ENCODE measurements at places on chromosomes 3 and 15.

GRCh38 chr3:30770387-30770786 is 124.1 kb downstream of the GADL1 start:
- peak; percentile 93 for DNase-seq

GRCh38 chr3:117101697-117102096 is 392.1 kb downstream of the TUSC7 start:
- DNase-seq, result no peak

DNA sequence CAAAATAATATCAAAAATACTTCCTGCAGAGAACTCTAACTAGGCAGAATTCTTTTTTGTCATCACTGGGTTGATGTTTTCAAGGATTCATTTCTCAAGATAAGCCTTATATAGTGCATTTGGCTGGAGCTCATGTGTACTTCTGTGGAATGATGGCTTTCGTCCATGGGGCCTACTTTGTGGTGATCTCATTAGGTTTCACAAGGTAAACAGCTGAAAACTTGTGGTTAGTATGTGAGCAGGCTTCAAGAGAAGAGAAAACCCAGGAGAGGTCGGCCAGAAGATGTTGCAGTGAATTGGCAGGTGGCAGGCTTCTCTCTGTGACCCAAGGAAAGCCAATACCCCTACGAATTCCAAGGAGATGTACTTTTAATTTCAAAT is 121.4 kb upstream of the PHLDB2 start:
- DNase-seq, result no peak

DNA sequence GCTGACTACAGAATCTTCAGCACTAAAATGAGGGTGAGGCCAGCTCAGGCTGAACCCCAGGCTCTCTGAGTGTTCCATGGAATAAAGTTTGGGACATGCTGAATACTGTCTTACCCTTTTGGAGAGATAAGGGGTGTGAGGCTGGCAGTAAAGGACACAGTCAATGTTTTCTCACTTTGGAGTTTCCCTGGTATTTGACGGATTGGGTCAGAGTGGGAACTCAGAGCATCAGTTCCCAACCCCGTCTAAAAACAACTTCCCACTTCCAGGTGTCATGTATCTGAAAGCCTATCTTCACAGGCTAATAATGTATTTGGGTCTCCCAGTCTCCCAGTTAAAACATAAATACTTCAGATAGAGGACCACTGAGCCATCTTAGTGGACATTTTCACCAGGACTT is 180.7 kb downstream of the TLE3 start:
- no peak for DNase-seq

DNA sequence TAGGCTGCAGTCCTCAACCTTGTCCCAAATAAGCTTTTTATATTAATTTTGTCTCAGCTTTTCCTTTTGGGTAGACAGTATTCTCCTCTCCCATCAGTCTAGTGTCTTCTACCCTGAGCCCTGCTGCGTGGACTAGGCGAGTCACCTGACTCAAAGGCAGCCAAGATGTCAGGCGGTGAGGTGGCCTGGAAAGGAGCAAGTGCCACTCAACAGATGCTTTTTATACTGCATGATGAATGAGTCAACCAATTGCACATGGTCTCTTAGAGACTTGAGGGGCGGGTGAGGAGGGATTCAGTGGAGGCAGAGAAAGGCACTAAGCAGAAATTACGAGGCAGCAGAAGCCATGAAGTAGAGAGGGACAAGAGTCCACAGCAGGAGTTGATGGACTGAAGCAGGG is 95.9 kb downstream of the FRMD4B start:
- DNase-seq, result peak; percentile 69

GRCh38 chr3:27659279-27660021 is 62.7 kb downstream of the EOMES start:
- peak; percentile 77 for DNase-seq

- no peak for DNase-seq
These were observed 545.4 kb upstream of the IL12A start for GRCh38 chr3:159443266-159443665.

- DNase-seq, result no peak
These were observed 49.0 kb upstream of the FURIN start for GRCh38 chr15:90819390-90819789.

- DNase-seq, result peak; percentile 90
These were observed 5.7 kb downstream of the SMAD3 start for GRCh38 chr15:67070892-67071664.

GRCh38 chr3:152505926-152506325 is 237.2 kb downstream of the MBNL1 start:
- no peak for DNase-seq

GRCh38 chr3:44334326-44334725 is 4.2 kb upstream of the TCAIM start:
- DNase-seq, result no peak

GRCh38 chr15:57158589-57158988 is 217.7 kb upstream of the CGNL1 start:
- DNase-seq, result no peak

DNA sequence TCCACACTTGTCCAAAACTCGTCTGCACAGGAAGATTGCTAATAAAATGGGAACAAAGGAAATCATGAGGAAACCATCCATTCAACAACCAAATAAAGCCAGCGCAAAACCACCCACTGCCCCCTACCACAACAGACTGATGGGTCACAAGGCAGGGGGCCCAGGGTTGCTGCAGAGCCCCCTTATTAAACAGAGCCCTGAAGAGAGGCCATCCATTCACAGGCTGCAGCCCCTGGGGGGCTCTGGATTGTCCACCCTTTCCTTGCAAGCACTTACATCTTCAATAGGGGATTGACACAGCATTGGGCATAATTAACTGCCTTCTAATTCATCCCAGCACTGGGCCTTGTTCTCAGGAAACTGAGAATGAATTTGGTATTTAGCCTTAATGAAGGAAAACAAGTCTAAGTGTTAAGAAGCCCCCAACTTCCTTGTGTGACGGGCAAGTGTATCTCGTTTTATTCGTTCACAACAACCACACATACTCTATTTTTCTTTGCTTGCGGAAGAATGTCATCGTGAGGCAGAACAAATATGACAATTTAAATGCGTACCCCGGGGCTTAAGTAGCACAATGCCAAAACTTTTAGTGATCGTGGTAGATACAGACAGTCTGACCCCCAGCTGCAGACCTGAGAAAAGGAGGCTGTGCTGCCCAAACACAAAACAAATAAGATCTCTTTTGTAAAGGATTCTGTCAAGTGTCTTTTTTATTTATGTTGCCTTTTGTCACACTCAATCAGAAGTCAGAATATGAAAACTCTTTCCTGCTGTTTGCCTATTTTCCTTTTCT is 144.0 kb downstream of the SEMA6D start:
- no peak for DNase-seq

DNA sequence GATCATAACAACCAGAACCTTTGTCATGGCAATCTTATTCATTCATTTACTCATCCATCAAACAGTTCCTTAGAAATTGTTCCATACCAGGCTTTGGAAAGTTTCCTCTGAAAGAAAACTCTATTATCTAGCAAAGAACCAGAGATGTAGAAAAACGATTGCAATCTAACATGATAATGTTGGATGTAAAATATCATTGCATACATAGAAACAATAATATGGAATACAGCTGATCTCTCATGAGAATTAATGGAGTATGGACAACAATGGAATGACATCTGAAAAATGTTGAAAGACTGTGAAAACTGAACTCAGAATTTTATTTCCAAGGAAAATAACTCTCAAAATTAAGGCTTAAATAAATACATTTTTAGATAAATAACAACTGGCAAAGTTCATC is 665.4 kb downstream of the NLGN1 start:
- DNase-seq, result no peak

DNA sequence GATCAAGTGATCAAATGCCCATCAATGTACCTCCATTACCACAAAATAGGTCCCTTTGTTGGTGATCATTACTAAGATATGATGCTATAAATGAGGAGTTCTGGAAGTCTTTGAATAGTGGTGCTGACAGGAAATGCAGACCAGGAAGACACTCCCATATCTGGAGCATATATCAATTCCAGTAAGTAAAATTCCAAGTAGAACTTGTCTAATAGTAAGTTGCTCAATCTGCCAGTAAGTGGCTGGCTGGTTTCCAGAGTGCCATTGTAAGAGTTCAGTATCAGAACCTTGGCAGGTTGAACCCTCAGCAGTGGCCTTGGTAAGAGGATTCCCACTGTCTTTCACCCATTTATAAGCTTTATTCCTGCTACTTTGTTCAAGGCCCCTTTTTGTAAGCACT is 379.9 kb upstream of the RBMS3 start:
- no peak for DNase-seq

DNA sequence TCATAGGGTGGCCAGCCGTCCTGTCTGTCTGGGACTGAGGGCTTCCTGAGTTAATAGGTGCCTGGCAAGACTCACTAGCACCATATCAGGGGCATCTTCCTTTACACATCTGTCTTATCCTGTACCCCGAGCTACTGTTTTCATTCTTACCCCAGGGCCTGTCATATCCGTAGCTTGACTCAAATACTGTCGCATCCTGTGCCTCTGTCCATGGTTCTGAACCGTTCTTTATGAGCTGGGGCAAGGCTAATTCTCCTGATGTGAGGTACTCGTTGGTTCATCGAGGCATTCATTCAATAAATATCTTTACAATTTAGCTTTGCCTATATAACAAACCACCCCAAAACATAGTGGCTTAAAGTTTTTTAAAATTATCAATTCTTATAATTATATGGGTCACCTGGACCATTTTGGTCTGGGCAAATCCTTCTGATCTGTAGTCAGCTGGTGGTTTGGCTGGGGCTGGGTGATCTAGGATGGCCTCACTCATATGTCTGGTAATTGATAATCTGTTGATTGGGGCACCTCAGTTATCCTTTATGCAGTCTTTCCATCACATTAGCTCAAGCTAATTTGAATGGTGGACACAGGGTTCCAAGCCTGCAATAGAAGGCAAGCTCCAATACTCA is 121.2 kb downstream of the TLE3 start:
- peak; percentile 73 for DNase-seq

GRCh38 chr3:31255007-31255581 is 277.6 kb upstream of the STT3B start:
- no peak for DNase-seq

- peak; percentile 43 for DNase-seq
These were observed 52.1 kb upstream of the FGD5 start for GRCh38 chr3:14766428-14767244.

DNA sequence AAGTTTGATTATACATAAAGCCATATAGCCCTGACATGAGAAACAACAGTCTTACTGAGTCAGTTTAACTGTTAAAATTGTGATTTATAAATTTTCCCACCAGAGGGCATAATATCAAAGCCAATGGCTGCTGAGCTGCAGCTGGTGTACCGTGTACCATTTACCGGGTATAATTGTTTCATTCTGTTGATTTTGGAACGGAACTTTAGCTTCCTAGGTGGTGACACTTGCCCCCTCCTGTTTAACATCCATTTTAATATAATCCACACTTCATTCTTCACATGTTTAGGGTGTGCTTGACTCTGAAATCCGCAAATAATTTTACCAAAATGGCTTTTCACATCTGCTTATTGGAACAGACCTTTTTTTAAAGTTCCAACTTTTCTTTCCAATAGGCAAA is 72.8 kb downstream of the SLC9A9 start:
- no peak for DNase-seq

DNA sequence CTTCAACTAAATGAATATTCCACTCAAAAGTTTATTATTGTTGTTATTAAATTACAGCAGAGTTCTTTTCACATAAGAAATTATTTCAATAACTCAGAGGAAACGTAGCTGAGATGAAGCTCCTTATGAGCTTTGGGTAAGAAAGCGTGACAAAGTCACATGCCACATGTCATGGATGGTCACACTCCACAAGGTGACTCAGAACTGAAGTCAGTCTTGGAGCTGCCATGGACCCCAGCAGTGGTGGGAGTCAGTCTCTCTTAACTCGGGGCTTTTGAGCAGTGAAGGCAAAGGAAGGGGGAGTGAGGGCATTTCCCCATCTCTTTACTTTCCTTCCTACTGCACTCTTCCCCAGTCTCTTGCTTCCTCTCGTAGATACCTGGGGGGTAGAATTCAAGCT is 87.5 kb upstream of the FAM3D start:
- DNase-seq, result no peak

DNA sequence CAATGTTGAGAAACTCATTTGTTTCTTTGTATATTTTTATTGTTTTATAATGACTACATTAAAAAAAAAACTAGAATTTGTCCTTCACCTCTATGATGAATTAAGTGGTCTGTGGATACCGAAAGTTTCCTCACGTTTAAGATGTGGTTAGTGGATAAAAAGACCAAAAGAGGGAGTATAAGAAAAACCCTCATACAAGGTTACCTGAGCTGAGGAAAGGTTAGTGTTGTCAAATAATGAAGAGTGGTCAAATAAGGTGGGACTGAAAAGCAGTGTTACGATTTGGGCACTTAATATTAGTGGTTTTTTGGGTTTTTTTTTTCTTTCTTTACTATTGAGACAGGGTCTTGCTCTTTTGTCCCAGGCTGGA is 21.2 kb downstream of the RASA2 start:
- no peak for DNase-seq

- DNase-seq, result no peak
These were observed 3.2 kb downstream of the RTP3 start for GRCh38 chr3:46500656-46501635.

GRCh38 chr15:72685925-72686794 is at the start of the genes BBS4 and HIGD2B:
Gene BBS4, plus strand, starts transcription at chr15:72686207. Its CDS starts 21 bp downstream, at chr15:72686228.
Gene HIGD2B, minus strand, starts transcription at chr15:72686182. Its CDS starts 9,808 bp downstream, at chr15:72676374.
- peak; percentile 99 for DNase-seq
